ENCODE measurements at places on chromosomes 7 and 10.

DNA sequence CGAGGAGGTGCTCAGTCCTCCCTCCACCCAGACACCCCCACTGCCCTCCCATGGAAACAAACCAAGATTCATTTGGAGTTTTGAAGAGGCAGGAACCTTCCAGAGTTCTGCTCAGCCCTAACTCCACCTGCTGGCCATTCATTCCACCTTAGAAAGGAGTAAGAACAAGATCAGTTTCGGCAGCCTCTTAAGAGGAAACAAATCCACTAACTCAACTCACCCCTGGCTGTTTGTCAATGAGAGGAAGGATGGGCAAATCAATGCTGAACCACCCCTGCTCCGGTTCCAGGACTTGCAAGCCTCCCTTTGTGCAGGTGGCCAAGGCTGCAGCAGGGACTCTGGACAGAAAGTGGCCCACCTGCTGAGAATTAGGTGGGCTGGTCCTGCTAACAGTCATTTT is 26.2 kb downstream of the CCDC3 start:
- no peak for ATAC-seq

- ATAC-seq, result no peak
These were observed 1.6 kb downstream of the HOXA13 start for GRCh38 chr7:27198138-27198841.

GRCh38 chr10:109978481-109978880 is 29.3 kb upstream of the ADD3 start:
- peak; percentile 26 for ATAC-seq

GRCh38 chr7:3235322-3235721 is 65.7 kb upstream of the SDK1 start:
- ATAC-seq, result no peak

DNA sequence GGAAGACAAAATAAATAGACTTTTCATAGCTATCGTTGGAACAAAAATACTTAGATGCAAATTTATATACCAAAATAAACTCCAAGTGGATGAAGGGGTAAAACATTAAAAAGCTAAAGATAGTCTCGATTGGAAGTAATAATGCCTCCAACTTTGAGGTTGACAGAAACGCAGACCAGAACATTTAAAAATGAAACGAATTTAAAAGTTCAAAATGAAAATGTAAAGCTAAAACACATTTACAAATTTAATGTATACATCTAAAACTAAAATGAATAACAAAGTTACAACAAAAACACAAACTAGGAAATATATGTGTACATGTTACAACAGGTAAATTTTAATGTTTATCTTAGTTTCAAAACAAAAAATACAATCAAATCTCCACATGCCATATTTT is 107.5 kb upstream of the AKR1E2 start:
- ATAC-seq, result no peak
